SK-N-MC (cell line): ENCODE measurements at places on chromosomes 4 and X.

DNA sequence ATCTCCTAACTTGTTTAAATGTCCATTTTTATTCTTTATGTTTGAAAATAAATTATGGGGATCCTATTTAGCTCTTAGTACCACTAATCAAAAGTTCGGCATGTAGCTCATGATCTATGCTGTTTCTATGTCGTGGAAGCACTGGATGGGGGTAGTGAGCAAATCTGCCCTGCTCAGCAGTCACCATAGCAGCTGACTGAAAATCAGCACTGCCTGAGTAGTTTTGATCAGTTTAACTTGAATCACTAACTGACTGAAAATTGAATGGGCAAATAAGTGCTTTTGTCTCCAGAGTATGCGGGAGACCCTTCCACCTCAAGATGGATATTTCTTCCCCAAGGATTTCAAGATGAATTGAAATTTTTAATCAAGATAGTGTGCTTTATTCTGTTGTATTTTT is 27.6 kb downstream of the NUDT6 start:
- no peak for DNase-seq

DNA sequence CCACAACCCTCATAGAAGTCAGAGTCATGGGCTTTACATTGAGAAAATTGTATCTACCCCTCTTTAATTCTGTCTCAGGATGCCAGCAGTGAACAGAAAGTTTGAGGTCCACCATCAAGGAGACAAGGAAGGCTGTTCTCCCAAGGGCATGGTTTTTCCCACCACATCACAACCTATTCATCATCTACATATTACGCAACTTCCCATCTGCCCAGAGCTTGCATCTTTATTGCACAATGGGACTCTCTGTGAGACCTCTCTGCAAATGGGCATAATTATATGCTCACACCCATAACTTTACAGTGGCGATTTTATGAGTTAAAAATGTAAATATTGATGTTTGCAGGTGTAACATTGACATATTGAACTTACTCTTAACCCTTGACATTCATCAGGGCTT is 38.9 kb downstream of the PAGE2 start:
- no peak for DNase-seq

GRCh38 chrX:145502670-145503069 is 255.4 kb downstream of the SPANXN1 start:
- DNase-seq: no peak

DNA sequence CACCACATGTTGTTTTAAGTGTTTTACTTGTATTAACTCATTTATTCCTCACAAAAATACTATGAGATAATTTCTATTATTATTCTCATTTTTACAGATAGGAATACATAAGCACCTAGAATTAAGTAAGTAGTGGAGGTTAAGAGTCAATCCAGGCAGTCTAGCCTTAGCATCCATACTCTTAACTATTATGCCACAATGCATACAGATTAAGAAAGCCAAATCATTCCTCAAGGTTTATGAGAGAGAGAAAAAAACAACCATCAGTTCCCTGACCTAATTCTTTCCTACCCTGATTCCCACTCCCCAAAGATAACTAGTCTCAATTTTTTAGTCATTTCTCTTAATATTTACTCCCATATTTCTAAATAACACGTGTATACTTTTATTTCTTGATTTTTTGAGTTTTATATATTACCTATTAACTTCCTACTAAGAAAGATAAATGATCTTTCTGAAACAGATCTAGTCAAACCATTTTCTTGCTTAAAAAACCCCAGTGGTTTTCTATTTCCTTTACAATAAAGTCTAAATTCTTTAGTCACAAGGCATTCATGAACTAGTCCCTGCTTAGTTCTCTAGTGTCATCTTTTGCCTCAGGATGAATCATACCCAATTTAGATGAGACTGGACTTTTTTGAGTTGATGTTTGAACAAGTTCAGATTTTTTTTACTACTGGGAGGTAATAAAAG is 16.0 kb downstream of the UBA6 start:
- no peak for DNase-seq

- DNase-seq: no peak
These were observed 123.5 kb upstream of the EMCN start for GRCh38 chr4:100641336-100641735.

DNA sequence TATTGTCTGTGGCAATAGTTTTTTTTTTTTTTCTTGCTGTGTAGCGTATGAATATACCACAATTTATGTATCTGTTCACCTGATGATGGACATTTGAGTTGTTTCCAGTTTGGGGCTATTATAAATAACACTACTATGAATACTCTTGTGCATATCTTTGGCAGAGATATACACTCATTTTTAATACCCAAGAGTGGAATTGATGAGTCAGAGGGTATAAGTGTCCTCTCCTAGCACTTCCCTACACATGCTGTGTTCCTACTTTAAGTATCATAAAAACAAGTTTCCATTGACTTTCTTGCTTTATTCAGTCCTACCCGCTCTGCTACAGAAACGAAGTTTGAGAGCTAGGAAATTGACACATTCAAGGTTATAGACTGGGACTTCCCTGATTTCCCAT is 39.8 kb downstream of the XIAP start:
- DNase-seq: no peak

- DNase-seq: no peak
These were observed 13.2 kb upstream of the C1QTNF7 start for GRCh38 chr4:15414551-15415091.

DNA sequence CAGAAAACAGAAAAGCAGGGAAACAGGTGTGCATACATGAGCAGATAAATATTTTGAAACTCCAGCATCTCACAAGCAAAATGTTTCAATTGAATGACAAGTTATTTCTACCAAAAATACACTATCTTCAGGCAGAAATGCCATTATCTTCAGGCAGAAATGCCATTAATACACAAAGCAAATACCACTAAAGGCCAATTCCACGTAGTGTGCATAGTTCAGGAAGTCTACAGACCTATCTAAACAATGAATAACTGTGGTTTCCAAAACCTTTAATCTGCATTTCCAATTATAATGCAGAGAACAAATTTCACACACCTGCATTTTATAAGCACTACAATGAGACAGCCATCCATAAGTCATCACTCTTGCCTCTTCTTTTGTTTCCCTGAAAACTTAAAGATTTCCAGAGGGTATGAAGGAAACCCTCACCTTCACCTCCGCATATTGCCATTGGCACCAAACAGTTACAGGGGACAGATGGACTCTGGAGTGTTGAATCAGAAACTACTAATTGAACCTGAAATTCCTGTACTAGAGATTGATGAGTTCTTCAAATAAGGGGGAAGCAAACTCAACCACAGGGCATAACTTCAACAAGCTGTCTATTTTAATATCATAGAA is 179.0 kb downstream of the PDGFC start:
- DNase-seq: no peak

- no peak for DNase-seq
These were observed 31.9 kb downstream of the RHOH start for GRCh38 chr4:40228497-40229365.

DNA sequence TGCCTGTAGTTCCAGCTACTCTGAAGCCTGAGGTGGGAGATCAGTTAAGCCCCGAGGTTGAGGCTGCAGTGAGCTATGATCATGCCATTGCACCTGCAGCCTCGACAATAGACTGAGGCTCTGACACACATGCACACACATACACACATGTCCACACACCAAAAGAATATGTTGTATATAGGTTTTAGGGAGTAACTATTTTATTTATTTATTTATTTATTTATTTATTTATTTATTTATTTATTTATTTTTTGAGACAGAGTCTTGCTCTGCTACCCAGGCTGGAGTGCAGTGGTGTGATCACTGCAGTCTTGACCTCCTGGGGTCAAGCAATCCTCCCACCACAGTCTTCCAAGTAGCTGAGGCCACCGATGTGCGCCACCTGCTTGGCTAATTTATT is 78.3 kb downstream of the DCLK2 start:
- DNase-seq: no peak

- no peak for DNase-seq
These were observed 209.8 kb upstream of the NR3C2 start for GRCh38 chr4:148651991-148652390.

DNA sequence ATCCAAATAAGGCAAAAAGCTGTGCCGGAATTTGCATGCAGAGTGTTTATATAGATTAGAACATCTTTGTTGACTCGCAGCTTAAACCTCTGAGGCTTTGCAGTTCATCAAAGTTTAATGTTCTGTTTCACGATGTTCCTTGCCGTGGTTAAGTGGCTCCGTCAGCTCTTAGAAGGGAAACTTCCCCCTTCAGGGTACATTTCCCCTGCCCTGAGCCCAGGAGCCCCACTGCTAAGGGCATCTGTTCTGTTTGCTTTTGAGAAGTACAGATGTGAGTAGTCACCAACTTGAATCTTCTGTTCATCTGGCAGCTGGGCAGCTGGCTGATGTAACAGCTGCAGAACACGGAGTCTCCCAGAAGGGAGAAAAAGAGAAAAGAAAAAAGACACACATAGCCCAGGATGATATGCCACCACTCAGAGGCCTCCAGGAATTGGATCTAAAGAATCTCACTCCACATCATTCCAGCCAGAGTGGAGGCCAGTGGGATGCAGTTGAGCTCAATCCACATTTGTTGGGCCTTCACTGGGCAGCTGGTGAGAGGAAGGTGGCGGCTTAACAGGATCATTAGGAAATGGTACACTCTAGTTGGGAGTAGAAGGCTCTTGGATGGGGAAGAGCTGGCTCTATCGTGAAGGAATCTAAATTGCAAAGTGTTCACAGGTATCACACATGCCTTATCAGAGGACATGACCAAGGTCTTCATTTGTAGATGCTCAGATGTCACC is 178.7 kb upstream of the RBPJ start:
- DNase-seq: peak; percentile 2

DNA sequence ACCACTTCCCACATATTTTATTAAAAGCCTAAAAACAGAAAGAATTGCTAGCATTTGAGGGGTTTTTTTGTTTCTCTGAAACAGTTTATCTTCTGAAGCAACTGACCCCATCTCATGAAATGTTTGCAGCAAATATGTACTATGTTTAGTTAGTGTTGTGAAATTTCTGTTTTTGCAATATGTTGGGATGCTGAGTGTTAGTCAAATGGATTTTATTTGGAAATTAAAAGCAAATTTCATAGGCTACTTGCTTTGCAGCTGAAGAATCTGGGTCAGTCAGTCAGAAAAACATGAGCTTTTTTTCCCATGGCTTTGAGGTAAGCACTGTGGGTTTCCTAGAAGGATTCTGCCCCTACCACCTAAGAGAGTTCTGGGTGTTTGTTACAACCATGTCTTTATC is 184.9 kb upstream of the DKK2 start:
- DNase-seq: no peak

GRCh38 chrX:134469486-134469885 is 9.5 kb downstream of the HPRT1 start:
- DNase-seq: no peak

DNA sequence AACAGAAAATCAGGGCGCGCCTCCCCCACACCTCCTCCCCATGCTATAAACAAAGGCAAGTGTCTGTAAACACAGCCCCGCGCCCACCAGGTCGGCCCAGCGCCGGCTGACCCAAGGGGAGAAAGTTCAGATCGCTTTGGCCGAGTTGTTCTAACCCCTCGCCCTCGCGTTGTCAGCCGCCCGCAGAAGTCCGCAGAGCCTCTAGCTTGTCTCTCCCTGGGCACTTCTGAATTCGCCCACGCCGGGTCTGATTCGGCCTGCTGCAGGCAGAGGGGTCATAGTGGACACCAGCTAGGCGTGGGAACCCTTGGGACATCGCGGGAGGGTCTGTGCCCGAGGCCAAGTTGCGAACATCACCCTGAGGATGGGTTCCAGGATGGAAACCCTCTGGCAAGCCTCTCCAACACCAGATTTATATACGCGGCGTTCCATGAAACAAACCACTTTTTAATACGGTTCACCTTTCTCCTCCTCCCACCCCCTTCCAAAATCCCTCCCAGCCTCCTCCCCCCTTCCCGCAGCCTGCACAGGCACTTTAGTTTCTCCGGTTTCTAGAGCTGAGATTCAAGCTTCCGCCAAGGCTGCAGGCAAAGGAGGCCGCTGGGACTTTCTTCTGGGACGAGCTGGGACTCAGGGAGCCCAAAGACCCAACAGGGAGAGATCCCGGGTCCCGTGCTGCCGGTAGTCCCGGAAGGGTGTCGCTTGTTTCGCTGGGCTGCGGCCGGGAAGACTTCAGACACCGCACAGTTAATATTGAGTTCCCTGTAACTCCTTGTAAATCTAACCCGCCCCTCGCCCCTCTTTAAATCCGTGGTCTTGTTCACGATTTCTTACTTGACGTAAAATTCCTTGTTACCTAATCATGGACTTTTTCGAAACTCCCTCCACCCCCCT is 4.7 kb downstream of the HAND2 start:
- no peak for DNase-seq

- DNase-seq: no peak
These were observed 27.9 kb downstream of the UGT2B4 start for GRCh38 chr4:69467797-69468196.

DNA sequence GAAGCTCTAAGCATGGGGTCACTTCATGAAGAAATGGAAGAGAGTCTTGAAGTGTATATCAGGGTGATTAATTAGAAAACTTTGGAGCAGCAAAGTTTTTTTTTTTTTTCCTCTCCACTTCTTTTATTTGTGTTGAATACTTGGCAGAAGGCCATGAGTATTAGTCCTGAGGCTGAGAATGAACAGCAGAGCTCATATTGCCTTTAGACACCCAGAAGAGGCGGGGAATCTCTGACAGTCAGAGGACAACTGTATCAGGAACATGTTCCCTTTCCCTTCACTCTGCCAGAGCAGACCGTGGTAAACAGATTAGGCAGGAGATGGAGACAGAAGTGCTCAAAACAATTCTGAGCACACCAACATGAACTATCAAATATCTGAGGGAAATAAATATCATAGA is 300.9 kb downstream of the FAM47A start:
- no peak for DNase-seq
